Activated CD4-positive, alpha-beta T cell treated with anti-CD3 and anti-CD28 coated beads for 48 hours (primary cell): ENCODE measurements at places on chromosomes 2 and 18.

- no peak for DNase-seq
Measured at GRCh38 chr18:67813380-67814028, 297.0 kb upstream of the DSEL start.

DNA sequence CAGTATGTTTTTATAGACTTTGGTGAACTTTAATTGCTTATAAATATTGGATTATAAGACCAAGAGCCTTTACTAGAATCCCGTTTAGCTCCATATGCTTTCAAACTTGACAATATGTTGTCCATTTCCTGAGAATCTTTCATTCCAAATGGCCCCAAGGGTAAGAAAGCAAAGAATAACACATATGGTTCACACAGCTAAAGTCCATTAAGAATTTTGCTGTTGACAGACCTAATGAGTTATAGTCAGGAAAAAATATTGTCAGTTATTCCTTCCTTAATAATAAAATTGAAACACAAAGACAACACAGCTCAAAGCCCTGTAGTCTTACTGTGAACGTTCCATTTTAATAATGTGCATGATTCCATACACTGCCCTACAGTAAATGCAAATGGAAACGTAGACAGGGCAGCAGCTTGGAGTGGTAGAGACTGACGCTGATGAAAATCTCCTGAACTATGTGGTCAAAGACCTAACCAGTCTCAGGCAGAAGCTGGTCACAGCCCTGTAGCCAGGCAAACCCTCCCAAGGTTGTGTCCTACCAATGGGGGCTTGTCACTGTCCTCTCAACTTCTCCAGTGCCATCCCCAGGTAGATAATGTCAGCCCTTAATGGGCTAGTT lies 49.0 kb upstream of the ATIC start:
- DNase-seq: no peak

DNA sequence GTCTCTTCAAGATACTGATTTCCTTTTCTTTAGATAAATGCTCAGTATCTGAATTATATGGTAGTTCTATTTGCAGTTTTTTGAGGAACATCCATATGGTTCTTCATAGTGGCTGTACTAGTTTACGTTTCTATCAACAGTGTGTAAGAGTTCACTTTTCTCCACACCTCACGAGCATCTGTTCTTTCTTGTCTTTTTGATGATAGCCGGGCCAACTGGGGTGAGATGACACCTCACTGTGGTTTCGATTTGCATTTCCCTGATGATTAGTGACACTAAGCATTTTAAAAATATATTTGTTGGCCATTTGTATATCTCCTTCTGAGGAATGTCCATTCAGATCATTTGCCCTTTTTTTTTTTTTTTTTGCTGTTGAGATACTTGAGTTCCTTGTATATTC lies 458.8 kb downstream of the SETBP1 start:
- no peak for DNase-seq

DNA sequence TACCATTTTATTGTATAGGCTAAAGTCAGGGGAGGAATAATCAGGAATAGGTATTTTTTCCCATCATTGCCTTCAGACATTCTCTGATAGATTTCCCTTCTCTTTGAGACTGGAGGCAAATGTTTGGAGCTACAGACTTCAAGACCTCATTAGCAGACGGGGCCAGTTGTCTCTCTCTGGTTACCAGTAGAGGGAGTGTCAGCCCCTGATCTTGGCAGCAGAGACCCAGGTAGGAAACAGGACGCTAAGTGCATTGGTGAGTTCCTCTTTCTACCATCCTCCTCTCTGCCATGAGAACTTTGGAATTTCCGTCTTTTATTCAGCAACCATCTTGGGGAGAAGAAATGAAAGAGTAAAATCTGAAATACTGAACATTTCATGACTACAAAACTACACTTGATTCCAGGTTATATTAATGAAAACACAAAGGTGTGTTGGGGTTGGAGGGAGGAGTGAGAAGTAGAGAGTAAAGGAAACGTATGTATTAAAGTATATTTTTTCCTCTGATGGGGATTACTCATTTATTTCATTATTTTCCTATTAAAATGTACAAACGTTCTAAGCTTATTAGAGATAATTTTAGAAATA lies 186.2 kb upstream of the GCFC2 start:
- DNase-seq: peak; percentile 8

- DNase-seq: no peak
Measured at GRCh38 chr2:57185568-57185967, 861.0 kb upstream of the VRK2 start.

- no peak for DNase-seq
Measured at GRCh38 chr2:234691968-234692955, 195.4 kb upstream of the ARL4C start.

- DNase-seq: no peak
Measured at GRCh38 chr2:146138820-146139219, 1618.9 kb upstream of the ZEB2 start.
